ENCODE measurements at places on chromosomes 1 and 21.
A peak's percentile ranks its signal among the peaks of the same experiment; 100 is the strongest.

- no peak for DNase-seq
Observed at GRCh38 chr1:176885751-176886150, 278.8 kb downstream of the ASTN1 start.

DNA sequence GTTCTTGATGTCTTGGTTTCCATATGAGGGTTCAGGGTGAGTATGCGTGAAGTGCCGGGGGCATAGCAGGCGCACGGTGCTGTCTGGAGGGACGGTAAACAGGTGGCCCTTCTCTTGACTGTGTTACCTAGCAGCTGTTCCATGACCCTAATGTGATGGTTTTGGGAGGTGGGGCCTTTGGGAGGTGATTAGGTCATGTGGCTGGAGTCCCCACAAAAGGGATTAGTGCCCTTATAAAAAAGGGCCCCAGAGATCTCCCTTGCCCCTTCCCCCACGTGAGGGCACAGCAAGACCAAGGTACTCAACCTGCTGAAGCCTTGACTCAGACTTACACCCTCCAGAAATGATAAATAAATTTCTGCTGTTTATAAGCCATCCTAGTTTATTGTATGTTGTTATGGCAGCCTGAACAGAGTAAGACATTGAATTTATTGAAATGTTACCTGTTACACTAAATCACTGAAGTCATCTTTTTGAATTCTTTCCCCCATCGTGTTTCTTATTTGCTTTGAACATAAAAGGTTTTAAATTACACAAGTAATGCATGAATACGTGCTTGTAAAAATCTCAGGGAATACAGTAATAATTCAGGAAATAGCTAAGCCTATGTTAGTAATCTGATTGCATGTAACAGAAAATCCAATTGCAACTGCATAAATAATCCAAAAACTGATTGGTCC, 15.6 kb downstream of the TRAPPC10 start:
- peak; percentile 75 for DNase-seq

DNA sequence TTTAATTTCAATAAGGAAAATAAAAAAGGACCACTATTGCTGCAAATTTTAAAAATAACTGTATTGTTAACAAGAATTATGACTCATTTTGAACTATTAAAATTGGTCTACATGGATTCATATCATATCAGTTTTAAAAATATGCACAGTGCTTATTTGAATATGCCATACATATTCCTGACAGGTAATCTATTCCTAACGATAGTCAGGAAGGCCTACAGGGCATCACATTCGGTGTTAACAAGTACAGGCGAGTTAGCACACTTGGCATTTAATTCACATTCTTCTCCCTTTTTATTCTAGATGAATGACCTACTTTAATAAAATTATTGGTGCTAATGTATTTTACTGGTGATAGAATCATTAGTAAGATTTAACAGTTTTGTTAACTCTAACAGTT, 174.6 kb downstream of the USH2A start:
- no peak for DNase-seq

- peak; percentile 60 for DNase-seq
Observed at GRCh38 chr1:10674700-10675609, 121.5 kb downstream of the CASZ1 start.

DNA sequence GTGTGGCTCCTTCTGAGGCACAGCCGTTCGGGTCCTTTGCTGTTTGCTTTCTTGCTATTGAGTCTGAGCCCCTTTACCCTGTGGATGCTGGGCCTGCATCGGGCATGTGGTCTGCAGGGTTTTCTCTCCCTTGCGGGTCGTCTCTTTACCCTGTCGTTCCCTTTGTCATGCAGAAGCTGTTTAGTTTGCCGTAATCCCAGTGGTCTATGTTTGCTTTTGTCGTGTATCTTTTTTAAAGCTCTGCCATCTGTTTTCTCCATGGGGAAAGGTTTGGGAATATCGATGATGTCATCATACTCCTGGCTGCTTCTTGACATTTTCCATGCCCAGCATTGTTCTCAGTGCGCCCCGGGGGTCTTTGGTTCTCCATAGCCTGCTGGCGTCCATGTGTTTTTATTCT, 68.2 kb downstream of the AGPAT3 start:
- DNase-seq = no peak

DNA sequence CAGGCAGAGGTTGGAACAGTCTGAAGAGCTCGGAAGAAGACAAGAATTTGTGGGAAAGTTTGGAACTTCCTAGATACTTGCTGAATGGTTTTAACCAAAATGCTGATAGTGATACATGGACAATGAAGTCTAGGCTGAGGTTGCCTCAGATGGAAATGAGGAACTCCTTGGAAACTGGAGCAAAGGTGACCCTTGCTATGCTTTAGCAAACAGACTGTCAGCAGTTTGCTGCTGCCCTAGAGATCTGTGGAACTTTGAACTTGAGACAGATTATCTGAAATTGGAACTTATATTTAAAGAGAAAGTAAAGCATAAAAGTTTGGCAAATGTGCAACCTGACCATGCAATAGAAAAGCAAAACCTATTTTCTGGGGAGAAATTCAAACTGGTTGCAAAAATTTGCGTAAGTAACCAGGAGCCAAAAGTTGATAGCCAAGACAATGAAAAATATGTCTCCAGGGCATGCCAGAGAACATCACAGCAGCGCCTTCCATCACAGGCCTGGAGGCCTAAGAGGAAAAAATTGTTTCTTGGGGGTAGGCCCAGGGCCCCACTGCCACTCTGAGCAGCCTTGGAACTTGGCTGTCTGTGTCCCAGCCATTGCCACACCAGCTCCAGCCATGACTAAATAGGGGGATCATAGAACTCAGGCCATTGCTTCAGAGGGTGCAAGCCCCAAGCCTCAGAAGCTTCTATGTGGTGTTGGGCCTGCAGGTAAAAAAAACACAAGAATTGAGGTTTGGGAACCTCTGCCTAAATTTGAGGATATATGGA, 675.3 kb downstream of the LTN1 start:
- DNase-seq = no peak

Measured in PC-3 (cell line).